ENCODE measurements at places on chromosomes 5 and 9. TPM values are rescaled to one million over a fixed set of nuclear protein-coding genes. Genes with fewer than 3 reads are reported as not detected.

The GOLM1 gene
- total RNA-seq: 0.44 TPM

DNA sequence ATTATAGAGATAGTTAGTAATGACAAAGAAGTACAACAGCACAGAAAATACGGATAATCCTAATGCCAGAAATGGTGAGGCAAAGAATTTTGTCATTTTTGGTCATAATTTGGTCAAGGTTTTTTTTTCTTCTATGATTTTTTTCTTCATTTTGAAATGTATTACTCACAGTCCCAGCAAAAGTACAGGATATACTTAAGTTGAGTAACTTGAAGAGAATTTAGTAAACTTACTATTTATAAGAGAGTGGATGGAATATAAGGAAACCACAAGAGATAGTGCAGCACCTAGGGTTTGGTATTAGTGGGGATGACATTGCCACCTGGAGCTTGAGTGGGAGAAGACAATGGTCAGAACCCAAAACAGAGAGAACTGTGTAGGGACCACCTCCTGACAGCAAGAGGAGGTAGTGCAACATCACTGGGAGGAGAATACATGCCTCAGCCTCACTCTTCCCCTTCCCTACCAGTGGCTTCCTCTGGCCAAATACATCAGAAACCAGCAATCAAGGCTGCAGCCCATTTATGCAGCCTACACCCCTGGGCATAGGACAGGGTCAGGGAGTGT is 434.5 kb upstream of the TRPC7 start:
- DNase-seq: no peak
- H3K27me3 ChIP-seq: peaks cover 3% of the 10 kb centered on the region
- H3K4me1 ChIP-seq: no peaks in the 10 kb centered on the region
- H3K27ac ChIP-seq: no peak overlapping the region

GRCh38 chr9:95090871-95091577 is 226.5 kb downstream of the FANCC start:
- H3K4me1 ChIP-seq: peaks cover 2% of the 10 kb centered on the region
- H3K27ac ChIP-seq: no peak overlapping the region
- no peak overlapping the region for H3K4me3 ChIP-seq
- no peaks in the 10 kb centered on the region for H3K27me3 ChIP-seq
- H3K36me3 ChIP-seq: peaks cover 4% of the 10 kb centered on the region

- H3K4me3 ChIP-seq: peak overlapping the region; percentile 81
- peaks cover 25% of the 10 kb centered on the region for H3K4me1 ChIP-seq
- no peaks in the 10 kb centered on the region for H3K27me3 ChIP-seq
- H3K36me3 ChIP-seq: peaks cover 7% of the 10 kb centered on the region
- H3K27ac ChIP-seq: peak overlapping the region; percentile 70
- peak; percentile 76 for DNase-seq
Observed at GRCh38 chr5:8457187-8458037, 588.5 kb downstream of the MTRR start.

DNA sequence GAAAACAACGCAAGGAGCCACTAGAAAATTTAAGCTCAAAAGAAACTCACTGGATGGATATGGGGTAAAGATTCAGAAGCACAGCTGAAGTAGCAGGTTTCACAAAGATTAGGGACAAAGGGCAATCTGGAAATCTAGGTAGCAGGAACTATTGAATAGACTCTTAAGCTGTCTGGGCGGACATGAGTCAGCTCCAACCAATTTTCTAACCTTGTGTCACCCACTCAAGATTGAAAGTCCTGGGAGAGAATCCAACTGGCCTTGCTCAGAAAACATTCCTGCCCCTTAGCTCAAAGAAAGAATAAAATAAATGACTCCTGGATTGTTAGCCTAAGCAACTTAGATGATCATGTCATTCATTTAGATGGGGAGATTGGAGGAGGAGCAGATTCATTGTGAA is 69.2 kb downstream of the STK32A start:
- no peaks in the 10 kb centered on the region for H3K27me3 ChIP-seq
- H3K4me3 ChIP-seq: no peak overlapping the region
- H3K4me1 ChIP-seq: no peaks in the 10 kb centered on the region
- no peaks in the 10 kb centered on the region for H3K36me3 ChIP-seq
- DNase-seq: no peak
- H3K27ac ChIP-seq: no peak overlapping the region

- no peak overlapping the region for H3K27ac ChIP-seq
- no peaks in the 10 kb centered on the region for H3K36me3 ChIP-seq
- H3K4me1 ChIP-seq: peaks cover 11% of the 10 kb centered on the region
- no peak for DNase-seq
- H3K4me3 ChIP-seq: peak overlapping the region; percentile 80
Observed at GRCh38 chr9:134325096-134325812, 1.0 kb upstream of the RXRA start.

- H3K4me3 ChIP-seq: no peak overlapping the region
- H3K27me3 ChIP-seq: peaks cover 21% of the 10 kb centered on the region
- H3K4me1 ChIP-seq: no peaks in the 10 kb centered on the region
- no peaks in the 10 kb centered on the region for H3K36me3 ChIP-seq
Observed at GRCh38 chr9:91485006-91485405, 61.4 kb upstream of the NFIL3 start.

- no peak for DNase-seq
- H3K27me3 ChIP-seq: no peaks in the 10 kb centered on the region
- H3K4me1 ChIP-seq: no peaks in the 10 kb centered on the region
- peaks cover 36% of the 10 kb centered on the region for H3K36me3 ChIP-seq
Observed at GRCh38 chr9:32404856-32405255, 20.4 kb downstream of the ACO1 start.

GRCh38 chr5:6251565-6252102 is 126.7 kb downstream of the MED10 start:
- no peak for DNase-seq
- H3K27ac ChIP-seq: no peak overlapping the region
- H3K36me3 ChIP-seq: no peaks in the 10 kb centered on the region
- H3K4me3 ChIP-seq: no peak overlapping the region
- H3K4me1 ChIP-seq: no peaks in the 10 kb centered on the region
- peaks cover 2% of the 10 kb centered on the region for H3K27me3 ChIP-seq

The IL33 gene
- not detected for total RNA-seq

DNA sequence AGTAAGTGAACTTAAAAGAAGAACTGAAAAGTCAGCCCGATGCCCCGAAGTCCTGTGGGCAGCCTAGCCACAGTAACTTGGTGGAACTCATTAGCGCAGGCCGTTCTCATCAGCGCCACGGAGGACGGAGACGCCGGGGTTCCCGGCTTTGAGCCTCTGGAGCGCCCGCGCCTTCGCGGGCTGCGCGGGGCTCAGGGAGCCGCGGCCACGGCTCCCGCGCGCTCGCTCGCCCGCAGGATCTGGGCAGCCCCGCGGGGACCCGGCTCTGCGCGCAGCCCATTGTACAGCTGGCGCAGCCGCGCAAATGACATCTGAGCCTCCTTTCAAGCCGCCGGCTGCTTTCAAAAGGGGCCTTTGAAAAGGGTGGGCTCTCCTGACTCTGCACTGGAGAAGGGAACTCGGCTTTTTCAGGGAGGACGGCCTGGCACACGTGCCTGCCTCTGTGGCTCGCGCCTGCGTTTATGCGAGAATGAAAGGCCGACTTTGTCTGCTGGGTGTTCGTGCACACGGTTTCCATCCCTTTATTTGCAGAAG is 40.7 kb downstream of the TLR4 start:
- no peaks in the 10 kb centered on the region for H3K36me3 ChIP-seq
- peaks cover 33% of the 10 kb centered on the region for H3K27me3 ChIP-seq
- DNase-seq: no peak
- peak overlapping the region; percentile 33 for H3K4me3 ChIP-seq

DNA sequence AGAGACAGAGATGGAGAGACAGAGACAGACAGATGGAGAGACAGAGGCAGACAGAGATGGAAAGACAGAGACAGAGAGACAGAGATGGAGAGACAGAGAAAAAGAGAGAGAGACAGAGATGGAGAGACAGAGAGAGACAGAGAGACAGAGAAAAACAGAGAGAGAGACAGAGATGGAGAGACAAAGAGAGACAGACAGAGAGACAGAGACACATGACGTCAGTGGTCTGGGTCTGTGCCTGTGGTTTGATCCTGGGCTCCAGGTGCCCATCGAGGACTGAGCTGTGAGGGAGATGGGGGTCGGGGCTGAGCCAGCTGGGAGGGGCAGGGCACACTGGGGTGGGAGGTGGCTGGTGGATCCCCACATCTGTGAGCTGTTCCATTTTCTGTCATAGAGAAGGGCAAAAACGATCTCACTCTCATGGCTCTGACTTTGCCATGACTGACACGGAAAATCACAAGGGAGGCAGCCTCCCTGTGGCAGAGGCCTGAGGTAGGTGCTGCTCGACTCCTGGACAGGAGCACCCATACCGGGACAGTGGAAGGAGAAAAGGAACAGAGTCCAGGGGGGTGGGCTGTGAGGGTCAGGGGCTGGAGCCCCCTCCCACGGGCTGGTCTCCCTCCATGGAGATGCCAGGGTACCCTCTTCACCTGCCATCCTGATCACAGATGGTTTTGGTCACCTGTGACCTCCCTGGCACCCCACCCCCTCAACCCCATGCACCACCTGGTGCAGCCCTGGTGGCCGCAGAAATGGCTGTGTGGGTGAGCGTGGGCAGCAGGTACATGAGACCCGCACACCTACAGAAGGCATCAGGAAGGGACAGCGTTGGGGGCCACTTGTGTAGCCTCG is 28.8 kb downstream of the GLT6D1 start:
- H3K36me3 ChIP-seq: no peaks in the 10 kb centered on the region
- no peak overlapping the region for H3K27ac ChIP-seq
- no peak for DNase-seq
- H3K27me3 ChIP-seq: peaks cover 1% of the 10 kb centered on the region
- H3K4me3 ChIP-seq: no peak overlapping the region
- H3K4me1 ChIP-seq: no peaks in the 10 kb centered on the region

- no peaks in the 10 kb centered on the region for H3K4me1 ChIP-seq
- H3K4me3 ChIP-seq: no peak overlapping the region
- no peaks in the 10 kb centered on the region for H3K36me3 ChIP-seq
- no peak overlapping the region for H3K27ac ChIP-seq
Observed at GRCh38 chr5:111830333-111830732, 73.3 kb upstream of the NREP start.

- H3K27me3 ChIP-seq: no peaks in the 10 kb centered on the region
- no peak overlapping the region for H3K27ac ChIP-seq
Observed at GRCh38 chr5:113278976-113279375, 155.8 kb downstream of the TSSK1B start.
